ENCODE measurements at places on chromosomes 2 and 18.

DNA sequence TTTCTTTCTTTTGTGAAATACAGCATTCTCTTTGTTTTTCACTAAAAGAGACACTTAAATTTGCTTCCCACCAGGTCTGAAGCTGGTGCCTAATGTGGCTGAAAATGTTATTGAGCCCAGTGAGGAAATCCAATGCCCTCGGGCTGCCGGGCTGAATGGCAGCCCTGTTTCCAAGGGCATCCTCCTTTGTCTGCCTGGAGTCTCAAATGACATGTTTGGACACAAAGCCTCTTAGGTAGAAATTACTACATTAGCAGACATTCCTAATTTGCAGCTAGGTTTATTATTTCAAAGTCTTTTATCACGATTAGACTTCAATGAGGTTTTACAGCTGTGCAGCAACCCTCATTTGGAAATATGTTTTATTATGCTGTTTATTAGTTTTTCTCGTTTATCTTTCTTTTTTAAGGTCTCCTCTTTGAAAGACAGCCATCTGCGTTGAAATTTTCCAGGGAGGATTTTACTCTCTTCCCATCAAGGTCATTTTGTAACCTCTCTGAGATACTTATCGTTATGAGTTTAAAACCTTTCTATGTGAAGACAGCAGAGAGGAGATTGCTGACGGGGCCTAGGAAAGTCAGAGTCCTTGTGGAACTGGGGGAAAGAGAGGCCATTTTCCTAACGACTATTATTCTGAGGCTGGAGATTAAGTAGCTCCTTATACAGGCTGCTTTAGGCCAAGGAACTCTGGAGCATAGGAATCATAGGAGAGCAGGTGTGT lies 59.0 kb upstream of the ZNF532 start:
- DNase-seq: no peak

GRCh38 chr2:108316461-108317258 lies 28.0 kb downstream of the SULT1C2 start:
- DNase-seq: peak; percentile 86

DNA sequence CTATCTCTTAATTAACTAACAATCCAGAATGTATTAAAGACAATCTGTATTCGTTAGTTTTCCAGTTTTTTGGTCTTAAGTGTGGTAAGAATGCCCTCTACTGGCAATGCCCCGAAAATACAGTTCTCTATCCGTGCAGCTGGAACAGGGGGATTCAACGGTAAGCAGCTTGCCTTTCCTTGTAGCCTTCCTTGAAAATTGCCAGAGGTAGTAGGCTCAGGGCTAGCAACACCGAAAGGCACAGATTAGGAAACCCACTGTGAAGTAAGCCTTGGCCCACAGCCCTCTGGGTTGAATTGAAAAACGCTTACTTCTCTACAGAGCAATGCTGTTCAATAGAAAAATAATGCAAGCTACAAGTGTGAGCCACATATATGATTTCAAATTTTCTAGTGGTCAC lies 17.1 kb upstream of the VPS4B start:
- DNase-seq: peak; percentile 85

- DNase-seq: peak; percentile 34
Observed at GRCh38 chr18:9757827-9758621, 49.9 kb downstream of the RAB31 start.

DNA sequence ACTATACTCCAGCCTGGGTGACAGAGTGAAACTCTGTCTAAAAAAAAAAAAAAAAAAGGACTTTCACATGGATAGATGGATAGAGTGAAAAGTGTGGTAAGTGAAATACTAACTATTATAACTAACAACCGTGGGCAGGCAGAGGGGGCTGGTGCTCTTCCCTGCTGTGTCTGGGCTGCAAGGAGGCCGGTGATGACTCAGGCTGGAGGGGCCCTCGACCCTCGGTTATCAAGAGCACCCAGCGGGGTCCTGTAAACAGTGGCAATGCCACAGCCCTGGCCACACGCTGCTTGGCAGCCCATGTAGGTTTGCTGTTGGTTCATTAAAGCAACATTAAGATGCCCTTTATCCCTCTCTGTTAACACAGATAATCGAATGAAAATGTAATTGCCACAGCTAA lies 184.8 kb upstream of the RAB12 start:
- DNase-seq: peak; percentile 76

DNA sequence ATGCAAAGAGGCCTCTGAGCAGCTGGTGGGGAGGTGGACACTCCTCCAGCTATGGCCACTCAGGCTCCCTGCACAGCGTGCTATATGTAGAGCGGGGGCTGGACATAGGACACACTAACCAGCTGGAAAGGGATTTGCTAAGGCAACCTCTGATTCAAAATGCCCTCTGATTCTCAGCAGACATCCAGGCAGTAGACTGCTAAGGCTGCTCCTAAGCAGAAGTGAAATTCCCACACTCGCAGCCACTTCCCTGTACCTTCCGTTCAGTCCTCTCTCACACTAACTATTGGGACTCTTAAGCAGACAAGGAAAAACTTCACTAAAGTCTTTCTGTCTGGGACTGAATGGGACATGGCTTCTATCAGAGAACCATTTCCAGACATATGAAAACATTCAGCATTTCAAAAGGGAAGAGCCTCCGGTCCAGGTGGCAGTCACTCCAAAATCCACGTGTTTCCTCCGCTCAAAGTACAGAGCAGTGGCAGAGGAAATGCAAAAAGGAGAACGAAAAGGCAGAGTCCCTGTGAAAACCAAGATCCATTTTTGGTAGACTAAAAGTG lies 265.8 kb downstream of the TTC32 start:
- DNase-seq: no peak

- DNase-seq: no peak
Observed at GRCh38 chr2:54226260-54226659, 29.8 kb downstream of the TSPYL6 start.

GRCh38 chr2:77566131-77566530 lies 44.0 kb upstream of the LRRTM4 start:
- DNase-seq: no peak

DNA sequence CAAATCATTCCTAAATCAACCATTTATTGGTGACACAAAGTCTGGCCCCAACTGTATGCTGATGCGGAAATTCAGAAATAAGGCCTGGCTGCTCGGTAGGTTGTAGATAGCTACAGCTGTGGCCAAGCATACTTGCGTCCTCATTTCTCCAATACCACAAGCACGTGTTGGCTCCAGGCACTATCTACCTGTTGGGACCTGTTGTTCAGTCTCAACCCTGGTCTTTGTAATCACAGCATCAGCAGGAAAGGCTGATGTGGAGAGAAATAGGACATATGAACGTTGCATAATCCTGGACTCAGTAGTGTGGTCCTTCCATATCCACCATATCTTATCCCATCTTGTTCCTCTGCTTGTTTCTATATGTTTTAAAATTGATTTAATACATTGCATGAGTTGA lies 212.6 kb downstream of the PMAIP1 start:
- no peak for DNase-seq

GRCh38 chr18:54671291-54671881 lies 80.3 kb downstream of the DYNAP start:
- DNase-seq: no peak

DNA sequence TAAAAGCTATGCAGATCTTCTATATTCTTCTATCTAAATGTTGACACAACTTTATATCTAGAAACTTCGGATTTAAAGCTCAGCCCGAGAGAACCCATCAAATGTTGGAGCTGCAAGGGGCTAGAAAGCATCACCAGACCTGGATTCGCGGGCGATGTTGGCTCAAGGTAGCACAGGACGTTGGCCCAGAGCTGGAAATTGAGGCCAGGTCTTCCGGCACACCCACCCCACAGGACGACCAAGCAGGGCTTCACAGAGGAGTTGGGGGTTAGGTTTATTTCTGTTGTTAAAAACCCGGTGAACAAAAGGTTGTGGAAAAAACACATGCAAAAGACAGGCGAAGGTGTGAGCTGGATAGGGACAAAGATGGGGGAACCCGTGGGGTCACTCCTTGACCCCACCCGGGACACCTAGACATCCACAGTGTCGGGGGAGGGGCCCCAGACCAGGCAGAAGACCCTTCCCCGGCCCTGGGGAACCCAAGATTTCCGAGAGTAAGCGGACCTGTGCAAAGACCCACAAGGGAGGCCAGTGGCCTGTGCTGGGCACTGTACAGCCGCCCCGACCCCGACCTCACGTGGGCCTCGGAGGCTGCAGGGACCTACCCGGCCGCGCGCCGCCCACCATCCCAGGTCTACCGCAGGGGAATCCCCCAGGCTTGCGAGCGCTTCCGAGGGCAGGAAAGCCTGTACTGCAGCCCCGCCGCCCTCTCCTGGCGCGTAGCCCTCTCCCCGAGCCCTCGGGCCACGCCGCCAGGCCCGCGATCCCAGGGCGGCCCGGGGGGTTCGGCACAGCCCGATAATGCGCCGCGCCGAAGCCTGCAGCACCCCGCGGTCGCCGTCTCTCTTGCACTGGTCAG lies 1.8 kb upstream of the AGBL5 start:
- DNase-seq: peak; percentile 52

- DNase-seq: peak; percentile 45
Observed at GRCh38 chr18:50751490-50751889, 68.3 kb downstream of the MRO start.

- no peak for DNase-seq
Observed at GRCh38 chr18:55627007-55627406, 39.0 kb upstream of the TCF4 start.

GRCh38 chr2:150126839-150127238 lies 360.6 kb downstream of the RND3 start:
- no peak for DNase-seq

DNA sequence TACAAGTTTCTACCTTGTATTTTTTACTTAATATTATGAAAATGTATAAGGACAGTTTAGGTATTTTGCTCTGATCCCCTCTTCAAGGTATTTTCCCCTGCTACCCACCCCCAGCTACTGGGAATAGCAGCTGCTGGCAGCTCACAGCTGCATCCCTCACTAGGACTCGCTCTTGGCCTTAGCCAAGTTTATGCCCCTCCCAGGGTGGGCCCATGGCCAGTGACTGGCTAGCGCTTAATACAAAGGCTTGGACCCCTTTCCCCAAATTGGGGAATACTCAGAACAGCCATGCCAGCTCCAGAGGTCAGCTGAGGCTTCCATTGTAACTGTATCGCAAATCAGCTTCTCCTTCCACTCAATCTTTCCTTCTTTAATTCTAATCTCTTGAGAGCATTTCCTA lies 131.3 kb downstream of the GFPT1 start:
- no peak for DNase-seq

GRCh38 chr18:23068011-23068410 lies 67.3 kb upstream of the CABLES1 start:
- DNase-seq: no peak

- DNase-seq: no peak
Observed at GRCh38 chr2:60873381-60873780, 8.0 kb upstream of the REL start.

DNA sequence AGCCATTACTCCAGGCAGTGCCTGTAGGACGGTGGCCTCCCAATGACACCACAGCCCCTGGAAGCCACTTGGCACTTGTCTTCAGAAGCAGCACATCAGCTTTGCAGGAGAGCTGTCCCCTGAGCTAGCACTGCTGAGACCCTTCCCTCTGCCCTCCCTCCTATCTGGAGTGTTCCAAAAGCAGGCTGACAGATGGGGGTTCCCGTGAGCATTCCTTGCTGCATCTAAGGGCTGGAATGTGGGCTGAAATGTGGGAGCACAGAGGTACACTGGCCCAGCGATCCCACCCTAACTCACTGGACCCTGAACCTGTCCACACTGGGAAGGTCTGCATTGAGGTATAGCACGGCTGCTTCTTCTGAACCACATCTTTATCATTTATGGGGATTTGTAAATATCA lies 230.1 kb downstream of the ANAPC1 start:
- DNase-seq: no peak

DNA sequence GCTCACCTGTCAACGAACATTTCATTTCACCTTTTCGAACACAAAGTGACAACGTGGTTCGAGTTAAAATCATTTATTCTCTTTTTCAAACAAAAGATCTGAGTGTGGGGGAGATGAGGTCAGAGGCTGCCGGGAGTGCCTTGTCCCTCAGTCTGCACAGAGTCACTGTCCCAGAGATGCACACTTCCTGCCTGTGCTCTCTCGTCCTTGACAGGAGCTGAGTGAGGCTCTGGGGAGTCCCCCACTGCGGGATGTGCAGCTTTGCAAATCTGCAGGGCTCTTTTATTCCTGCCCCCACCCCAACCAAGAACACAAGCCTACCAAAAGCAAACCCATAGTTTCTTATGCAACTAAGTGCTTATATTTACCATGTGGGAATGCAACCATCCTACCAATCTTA lies 497.8 kb downstream of the EIPR1 start:
- DNase-seq: no peak

DNA sequence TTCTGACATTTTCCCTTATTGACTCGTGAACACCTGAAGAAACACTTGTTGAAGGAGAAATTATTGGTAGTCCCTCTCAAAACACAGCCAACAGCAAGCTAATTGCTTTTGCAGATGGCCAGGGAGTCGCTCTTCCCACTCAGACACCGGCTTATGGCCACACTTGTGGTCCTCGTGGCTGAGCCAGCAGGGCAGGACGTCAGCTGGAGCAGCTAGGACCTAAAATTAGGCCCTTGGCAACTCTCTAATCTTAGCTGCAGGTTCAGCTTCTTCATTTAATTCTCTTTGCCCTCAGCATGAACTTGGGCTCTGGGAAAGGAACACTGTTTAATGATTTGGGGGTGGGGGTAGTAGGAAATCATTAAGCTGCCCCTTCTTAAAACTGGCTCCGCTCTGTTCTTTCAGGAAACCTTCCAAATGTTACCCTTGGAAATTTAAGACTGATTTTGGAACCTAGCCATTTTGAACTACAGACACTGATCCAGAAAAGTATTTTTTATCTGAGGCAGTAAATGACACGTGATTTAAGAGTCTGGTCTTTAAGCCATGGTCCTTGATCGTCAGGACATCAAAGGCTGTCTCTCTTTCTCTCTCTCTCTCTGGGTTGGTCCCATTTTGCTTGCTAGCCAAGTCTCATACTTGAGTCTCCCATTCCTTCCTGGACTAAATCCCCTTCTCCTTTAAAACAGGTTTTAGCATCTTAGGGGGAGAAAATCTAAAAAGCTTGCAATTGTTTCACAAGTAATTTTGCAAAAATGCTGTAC lies 77.5 kb downstream of the CDK15 start:
- no peak for DNase-seq

DNA sequence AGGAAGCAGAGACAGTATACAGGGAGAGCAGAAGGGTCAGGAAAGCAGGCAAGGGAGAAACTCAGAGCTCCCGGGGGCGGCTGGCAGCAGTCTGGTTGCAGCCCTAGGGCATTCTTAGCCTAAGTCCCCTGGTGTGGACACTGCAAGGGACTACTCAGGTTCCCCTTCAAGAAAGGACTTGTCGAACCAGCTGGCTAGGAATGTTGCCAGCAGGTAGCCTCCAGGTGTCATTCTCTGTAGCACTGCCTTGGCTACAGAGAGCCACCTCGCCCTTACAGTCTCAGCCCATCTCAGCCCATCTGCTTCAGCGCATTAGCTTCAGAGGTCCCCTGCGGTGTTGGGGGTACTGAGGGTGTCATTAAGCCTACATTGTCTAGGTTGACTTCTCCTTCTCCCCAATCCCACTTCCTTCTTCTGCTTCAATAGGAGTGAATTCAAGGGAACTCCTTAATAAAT lies 11.3 kb upstream of the TMSB10 start:
- peak; percentile 80 for DNase-seq

- DNase-seq: no peak
Observed at GRCh38 chr2:3301001-3301400, 76.6 kb downstream of the EIPR1 start.

Measured in endodermal cell (in vitro differentiated cells).